ENCODE measurements at places on chromosomes 16 and 17.

DNA sequence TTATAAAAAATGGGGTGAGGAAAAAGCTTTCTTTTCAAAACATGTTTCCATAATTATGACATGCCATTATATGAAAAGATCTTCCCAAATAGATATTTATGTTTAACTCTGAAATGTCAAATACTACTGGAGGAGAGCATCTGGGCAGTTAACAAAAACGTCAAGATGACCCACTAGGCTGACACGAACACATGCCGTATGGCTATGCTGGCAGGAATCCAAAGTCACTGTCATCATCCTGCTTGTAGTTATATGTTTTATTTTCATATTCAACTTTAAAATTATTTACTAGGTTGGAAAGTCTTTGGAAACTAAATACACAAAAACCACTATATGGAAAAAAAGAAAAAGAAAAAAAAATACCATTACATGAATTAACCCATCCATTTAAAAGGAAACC, 27.3 kb downstream of the ANKFY1 start:
- DNase-seq: no peak

GRCh38 chr17:48016112-48016511, 21.5 kb downstream of the COPZ2 start:
- DNase-seq: no peak

- no peak for DNase-seq
These were observed 6.8 kb upstream of the ZNF594 start for GRCh38 chr17:5198472-5198871.

GRCh38 chr16:8936421-8936820, 27.3 kb downstream of the USP7 start:
- no peak for DNase-seq

DNA sequence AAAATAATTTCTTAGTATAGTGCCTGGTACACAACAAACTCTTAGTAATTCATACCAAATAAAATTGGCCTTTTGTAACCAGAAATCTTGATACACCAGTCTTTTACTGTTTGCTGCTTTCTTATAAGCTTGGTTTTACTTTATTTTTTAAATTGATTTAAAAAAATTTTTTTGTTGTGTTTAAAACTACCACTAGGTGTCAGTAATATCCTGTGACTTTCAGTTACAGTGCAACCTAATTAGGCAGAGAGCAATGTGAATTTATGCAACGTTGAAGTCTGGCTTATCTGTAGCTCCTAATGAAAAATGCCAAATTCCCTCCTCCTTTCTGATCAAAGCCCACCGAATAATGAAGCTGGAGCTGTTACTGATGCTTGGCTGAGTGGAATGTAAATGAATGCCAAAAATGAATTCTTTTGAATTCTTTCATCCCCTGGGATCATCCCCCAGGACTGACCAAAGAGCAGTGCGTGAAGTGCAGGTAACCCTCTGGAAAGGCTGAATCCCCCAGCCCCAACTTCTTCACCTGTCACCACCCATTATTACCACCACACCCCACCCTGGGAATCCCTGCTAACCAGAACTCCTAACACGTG, 3.8 kb downstream of the ERCC4 start:
- DNase-seq: no peak

DNA sequence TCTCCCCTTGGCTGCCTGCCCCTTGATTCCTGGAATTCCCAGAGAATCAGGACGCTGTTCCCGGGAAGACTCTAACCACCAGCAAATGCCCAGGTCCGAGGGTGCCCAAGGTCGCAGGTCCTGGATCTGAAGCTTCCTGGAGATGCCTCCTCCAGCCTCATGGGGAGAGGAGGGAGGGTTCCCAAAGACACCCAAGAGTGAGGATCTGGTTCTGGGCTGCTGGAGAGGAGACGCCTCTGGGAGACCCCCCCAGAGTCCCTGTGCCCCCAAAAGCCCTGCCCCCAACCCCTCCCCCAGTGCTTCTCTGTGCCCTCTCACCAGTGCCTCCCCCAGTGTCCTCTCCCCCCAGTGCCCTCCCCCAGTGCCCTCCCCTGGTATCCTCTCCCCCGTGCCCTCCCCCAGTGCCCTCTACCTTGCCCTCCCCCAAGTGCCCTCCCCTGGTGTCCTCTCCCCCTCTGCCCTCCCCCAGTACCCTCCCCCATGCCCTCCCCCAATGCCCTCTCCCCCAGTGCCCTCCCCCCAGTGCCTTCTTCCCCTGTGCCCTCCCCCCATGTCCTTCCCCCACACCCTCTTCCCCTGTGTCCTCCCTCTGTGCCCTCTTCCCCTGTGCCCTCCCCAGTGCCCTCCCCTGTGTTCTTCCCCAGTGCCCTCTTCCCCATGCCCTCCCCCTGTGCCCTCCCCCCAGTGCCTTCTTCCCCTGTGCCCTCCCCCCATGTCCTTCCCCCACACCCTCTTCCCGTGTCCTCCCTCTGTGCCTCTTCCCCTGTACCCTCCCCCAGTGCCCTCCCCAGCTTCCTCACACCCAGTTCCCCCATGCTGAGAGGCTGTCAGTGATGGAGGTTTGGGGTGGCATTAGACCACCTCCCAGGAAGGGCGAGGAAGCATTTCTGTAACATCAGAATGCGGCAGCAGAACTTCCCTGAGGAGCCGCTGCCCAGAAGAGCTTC, 6.3 kb upstream of the SECTM1 start:
- no peak for DNase-seq

DNA sequence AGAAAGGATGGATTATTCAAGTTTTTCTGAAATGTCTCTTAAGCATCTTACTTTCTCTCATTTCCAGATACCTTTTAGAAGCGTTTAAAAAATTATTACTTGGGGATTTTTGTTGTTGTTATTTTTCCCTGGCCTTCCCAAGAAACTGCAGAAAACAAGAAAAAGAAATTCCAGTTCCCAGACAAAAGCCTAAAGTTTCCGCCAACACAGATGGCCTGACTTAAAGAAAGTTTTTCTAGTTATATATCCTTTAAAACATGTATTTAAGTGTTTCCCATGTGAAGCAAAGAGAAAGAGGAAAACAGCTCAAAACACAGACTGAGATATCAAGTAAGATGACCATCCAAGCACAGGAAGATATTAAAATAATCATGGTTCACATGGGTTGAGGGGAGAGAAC, 401.7 kb upstream of the MAF start:
- DNase-seq: no peak

GRCh38 chr16:24418733-24419132, 120.6 kb upstream of the RBBP6 start:
- no peak for DNase-seq

GRCh38 chr16:85704900-85705846, 16.4 kb upstream of the GINS2 start:
- no peak for DNase-seq

- no peak for DNase-seq
These were observed 314.1 kb upstream of the IRX5 start for GRCh38 chr16:54616610-54617009.
